Progenitor cell of endocrine pancreas (in vitro differentiated cells): ENCODE measurements at places on chromosomes 11 and 22. TPM values are rescaled to one million over a fixed set of nuclear protein-coding genes. Genes with fewer than 3 reads are reported as not detected.

GRCh38 chr11:15144347-15144746 is 29.6 kb downstream of the INSC start:
- no peaks in the 10 kb centered on the region for H3K36me3 ChIP-seq
- no peak overlapping the region for H3K4me3 ChIP-seq
- DNase-seq = no peak
- H3K27me3 ChIP-seq = peaks cover 9% of the 10 kb centered on the region
- H3K27ac ChIP-seq = no peak overlapping the region

GRCh38 chr11:65560555-65561418 is 2.6 kb upstream of the LTBP3 start:
- H3K27me3 ChIP-seq = peaks cover 27% of the 10 kb centered on the region
- no peaks in the 10 kb centered on the region for H3K36me3 ChIP-seq
- no peak overlapping the region for H3K4me3 ChIP-seq
- peaks cover 12% of the 10 kb centered on the region for H3K4me1 ChIP-seq
- H3K27ac ChIP-seq = no peak overlapping the region
- no peak for DNase-seq

Gene PGR
- not detected in 2 replicates for total RNA-seq

Gene MMP10
- 0.22 TPM in 1 of 2 replicates, not detected in the other for total RNA-seq

Gene AIFM3
- total RNA-seq = 1.8 and 2.3 TPM in 2 replicates

DNA sequence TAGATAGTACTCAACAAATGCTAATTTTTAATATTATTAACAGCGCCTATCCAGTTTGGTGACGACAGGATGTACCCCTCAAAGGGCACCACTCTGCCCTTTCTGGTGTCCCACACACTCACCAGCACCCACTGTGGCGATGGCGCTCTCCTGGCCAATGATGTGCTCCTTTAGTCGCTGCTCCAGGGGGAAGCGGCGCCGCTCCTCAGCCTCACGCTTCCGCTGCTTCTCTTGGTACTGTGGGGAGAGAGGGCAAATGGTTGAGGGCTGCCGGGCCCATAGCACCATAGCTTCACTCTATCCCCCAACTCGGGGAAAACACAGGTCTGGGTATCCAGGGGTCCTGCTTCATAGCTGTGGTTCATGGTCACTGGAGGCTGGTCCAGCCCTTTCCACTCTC is 73.0 kb upstream of the PHOX2A start:
- no peaks in the 10 kb centered on the region for H3K4me1 ChIP-seq
- H3K27ac ChIP-seq = no peak overlapping the region
- no peaks in the 10 kb centered on the region for H3K27me3 ChIP-seq

- H3K27me3 ChIP-seq = no peaks in the 10 kb centered on the region
- H3K4me1 ChIP-seq = peaks cover 24% of the 10 kb centered on the region
- peaks cover 10% of the 10 kb centered on the region for H3K36me3 ChIP-seq
- no peak for DNase-seq
- H3K27ac ChIP-seq = peak overlapping the region; percentile 98
Measured at GRCh38 chr11:85665733-85666132, 804 bp upstream of the CREBZF start.

Gene CASP5
- not detected in 2 replicates for total RNA-seq

Gene SCGB1D2
- total RNA-seq = not detected in 2 replicates

DNA sequence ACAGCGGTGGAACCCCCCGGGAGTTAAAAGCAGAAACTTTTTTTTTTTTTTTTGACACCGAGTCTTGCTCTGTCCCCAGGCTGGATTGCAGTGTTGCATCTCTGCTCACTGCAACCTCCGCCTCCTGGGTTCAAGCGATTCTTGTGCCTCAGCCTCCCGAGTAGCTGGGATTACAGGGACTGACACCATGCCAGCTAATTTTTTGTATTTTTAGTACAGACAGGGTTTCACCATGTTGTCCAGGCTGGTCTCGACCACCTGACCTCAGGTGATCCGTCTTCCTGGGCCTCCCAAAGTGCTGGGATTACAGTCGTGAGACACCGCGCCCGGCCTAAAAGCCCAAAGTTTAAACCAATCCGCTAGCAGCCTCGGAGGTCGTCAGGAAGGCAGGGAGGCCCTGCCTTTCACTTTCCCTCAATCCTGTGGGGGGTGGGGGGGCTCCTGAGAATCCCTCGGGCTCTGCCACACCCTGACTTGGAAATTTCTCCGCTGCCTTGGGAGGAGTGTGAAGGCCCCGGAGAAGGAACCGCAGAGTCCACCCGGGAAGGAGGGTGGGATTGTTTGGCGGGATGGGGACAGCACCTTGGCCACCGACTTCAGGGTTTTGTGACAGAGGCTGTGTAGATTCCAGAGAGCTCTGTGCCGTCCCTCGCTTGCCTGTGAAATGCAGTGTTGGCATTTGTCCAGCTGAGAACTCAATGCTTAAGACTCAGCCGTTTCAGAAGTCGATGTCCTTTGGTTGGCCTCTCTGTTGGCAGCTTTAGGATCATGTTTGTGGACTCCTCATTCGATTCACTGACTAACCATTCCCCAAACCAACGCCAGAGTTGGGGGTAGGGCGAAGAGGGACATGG is 1.0 kb downstream of the ARHGAP8 start:
- no peaks in the 10 kb centered on the region for H3K27me3 ChIP-seq
- DNase-seq = no peak
- no peaks in the 10 kb centered on the region for H3K36me3 ChIP-seq
- peaks cover 45% of the 10 kb centered on the region for H3K4me1 ChIP-seq

- no peaks in the 10 kb centered on the region for H3K36me3 ChIP-seq
- peaks cover 4% of the 10 kb centered on the region for H3K4me1 ChIP-seq
- H3K27ac ChIP-seq = no peak overlapping the region
- H3K27me3 ChIP-seq = peaks cover 18% of the 10 kb centered on the region
Measured at GRCh38 chr22:42418811-42419242, 13.4 kb downstream of the NFAM1 start.

- H3K4me3 ChIP-seq = no peak overlapping the region
- peaks cover 4% of the 10 kb centered on the region for H3K4me1 ChIP-seq
- peaks cover 61% of the 10 kb centered on the region for H3K27me3 ChIP-seq
- no peak overlapping the region for H3K27ac ChIP-seq
Measured at GRCh38 chr11:64686466-64687170, 36.4 kb downstream of the NRXN2 start.

Gene MYRF
- 117 and 128 TPM in 2 replicates for total RNA-seq

- H3K36me3 ChIP-seq = peaks cover 17% of the 10 kb centered on the region
- no peak overlapping the region for H3K27ac ChIP-seq
- H3K27me3 ChIP-seq = no peaks in the 10 kb centered on the region
- DNase-seq = no peak
Measured at GRCh38 chr11:44112091-44112821, 16.8 kb downstream of the EXT2 start.

- no peaks in the 10 kb centered on the region for H3K36me3 ChIP-seq
- no peak for DNase-seq
- H3K4me3 ChIP-seq = no peak overlapping the region
Measured at GRCh38 chr22:45455212-45455611, 41.7 kb downstream of the RIBC2 start.

DNA sequence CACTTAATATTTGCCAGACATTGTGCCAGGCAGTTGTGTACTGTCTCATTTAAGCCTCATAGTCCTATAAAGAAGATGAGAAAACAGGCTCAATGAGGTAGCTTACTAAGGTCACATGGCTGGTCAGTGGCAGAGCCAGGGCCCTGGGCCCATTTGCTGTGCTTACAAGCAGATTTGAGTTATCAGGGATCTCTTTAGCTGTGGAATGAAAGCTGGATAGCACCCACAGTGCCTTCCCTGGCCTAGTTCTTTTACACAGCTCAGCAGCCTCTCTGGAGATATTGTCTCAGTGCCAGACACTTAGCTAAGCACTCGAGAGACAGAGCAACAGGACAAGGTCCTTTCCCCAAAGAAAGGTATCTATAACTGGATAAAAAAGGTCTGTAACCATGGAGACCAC is 6.1 kb downstream of the TMEM86A start:
- peak overlapping the region; percentile 65 for H3K4me3 ChIP-seq
- peak overlapping the region; percentile 37 for H3K27ac ChIP-seq
- peaks cover 2% of the 10 kb centered on the region for H3K36me3 ChIP-seq
- H3K27me3 ChIP-seq = peaks cover 9% of the 10 kb centered on the region
- no peak for DNase-seq

DNA sequence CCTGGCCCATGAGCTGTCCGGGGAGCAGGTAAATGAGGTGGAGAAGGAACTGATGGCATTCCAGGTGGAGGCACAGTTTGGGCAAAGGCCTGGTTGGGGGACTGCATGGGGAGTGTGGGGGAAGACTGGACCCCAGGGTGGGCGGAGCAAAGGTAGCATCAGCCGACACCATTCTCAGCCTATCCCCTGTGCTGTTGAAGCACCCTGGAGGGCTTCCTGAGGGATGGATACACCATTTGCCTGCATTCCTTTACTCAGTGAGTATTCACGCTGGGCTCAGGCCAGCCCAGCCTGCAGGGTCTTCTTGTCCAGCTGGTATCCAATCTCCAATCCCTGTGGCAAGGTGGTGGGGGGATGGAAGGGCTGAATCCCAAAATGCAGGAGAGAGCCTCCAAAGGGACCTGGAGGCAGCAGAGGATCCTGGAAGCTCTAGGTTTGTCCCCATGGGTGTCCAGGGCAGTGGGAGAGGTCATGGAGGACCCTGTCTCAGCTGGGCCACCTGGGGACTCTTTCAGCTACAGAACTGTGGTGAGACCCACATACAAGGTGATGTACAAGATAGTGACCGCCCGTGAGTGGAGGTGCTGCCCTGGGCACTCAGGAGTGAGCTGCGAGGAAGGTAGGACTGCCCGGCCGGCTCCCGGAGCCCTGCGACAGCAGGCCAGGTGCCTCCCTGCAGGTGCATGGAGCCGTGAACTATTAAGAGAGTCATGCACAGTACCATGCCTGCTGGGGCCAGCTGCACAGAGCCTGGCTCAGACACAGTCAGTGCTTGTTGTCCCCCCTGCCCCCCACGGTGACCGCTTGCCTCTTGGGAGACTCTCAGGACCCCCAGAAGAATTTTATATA is 9.5 kb downstream of the EMID1 start:
- H3K36me3 ChIP-seq = no peaks in the 10 kb centered on the region
- H3K27me3 ChIP-seq = no peaks in the 10 kb centered on the region
- no peak for DNase-seq
- no peak overlapping the region for H3K4me3 ChIP-seq
- H3K27ac ChIP-seq = no peak overlapping the region

DNA sequence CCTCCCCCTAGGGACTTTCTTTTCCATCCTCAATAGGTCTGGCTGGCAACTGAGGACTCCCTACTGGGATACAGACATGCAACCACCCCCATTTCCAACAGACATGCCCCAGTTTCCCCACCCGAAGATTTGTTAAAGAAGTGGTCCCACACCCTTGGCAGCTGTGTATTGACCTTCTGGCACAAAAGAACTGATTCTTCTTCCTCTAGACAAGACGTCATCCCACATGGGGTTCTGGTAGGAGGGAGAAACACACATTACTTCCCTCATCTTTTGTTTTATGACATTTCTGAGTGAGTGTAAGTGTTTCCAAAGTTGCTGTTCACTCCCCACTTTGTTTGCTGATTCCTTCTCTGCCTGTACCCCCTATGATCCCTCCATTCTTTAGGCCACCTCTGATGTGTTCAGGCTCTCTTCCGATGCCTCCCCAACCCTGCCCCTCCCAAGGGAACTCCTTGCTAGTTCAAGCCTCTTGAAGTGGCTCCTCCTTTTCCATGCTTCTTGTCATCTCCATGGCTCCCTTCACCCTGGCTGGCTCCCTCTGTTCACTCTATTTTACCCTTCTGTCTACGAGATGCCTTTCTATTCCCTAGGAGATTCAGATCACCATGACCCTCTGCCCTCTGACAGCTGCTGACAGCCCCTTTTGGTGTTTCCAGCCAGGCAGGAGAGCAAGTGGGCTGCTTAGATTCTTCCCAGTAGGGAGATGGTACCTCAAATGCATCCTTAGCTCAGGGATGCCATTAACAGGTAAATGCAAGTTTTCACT is 4.3 kb downstream of the KIRREL3 start:
- H3K27ac ChIP-seq = no peak overlapping the region
- H3K4me3 ChIP-seq = no peak overlapping the region
- no peak for DNase-seq
- no peaks in the 10 kb centered on the region for H3K4me1 ChIP-seq

Gene CRYBB3
- 0.49 and 1.0 TPM in 2 replicates for total RNA-seq

GRCh38 chr11:28842716-28843115 is 734.5 kb downstream of the METTL15 start:
- no peaks in the 10 kb centered on the region for H3K36me3 ChIP-seq
- no peaks in the 10 kb centered on the region for H3K4me1 ChIP-seq
- no peak overlapping the region for H3K27ac ChIP-seq
- no peaks in the 10 kb centered on the region for H3K27me3 ChIP-seq
- no peak for DNase-seq

DNA sequence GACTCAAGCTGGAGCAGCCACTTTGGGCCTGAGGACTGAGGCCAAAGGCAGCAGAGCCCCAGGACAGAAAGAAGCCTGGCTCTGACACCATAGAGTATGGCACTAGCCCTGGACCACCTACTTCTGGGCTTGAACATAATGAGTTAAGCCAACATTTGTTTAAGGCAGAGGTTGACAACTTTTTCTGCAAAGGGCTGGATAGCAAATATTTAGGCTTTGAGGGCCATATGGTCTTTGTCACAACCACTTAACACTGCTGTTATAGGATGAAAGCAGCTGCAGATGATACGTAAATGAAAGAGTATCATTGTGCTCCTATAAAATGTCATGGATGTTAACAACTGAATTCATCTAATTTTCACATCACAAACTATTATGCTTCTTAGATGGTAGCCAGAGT is 16.6 kb downstream of the OSBP start:
- H3K36me3 ChIP-seq = peaks cover 29% of the 10 kb centered on the region
- H3K4me1 ChIP-seq = peaks cover 4% of the 10 kb centered on the region
- no peaks in the 10 kb centered on the region for H3K27me3 ChIP-seq
- no peak overlapping the region for H3K4me3 ChIP-seq

DNA sequence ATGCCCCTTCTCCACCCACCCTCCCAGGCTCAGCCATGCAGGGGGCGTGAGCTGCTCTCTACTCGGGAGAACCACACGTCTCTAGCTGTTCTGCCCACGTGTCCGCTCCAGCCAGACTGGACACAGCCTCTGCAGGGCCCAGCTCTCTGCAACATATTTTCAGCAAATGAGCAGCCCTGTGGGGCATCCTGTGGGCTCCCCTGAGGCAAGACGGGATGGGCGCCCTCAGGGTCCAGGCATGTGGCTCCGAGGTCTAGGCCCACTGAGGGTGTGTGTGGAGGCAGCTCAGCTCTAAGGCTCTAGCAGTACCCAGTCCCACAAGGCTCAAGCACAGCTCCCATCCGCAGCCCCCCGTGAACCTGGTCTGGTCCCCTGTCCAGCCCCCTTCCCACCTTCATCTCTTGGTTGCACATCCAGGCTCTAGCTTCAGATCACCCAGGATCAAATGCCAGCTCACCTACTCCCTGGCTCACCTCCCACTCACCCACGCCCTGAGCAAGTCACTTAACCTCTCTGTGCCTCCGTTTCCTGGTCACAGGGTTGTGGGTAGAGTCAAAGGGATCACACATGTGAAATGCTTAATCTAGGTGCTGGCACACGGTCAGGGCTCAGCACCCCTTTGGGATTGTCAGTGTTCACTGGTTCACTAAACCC is 57.8 kb upstream of the TCF20 start:
- no peaks in the 10 kb centered on the region for H3K36me3 ChIP-seq
- no peak overlapping the region for H3K27ac ChIP-seq
- DNase-seq = no peak
- H3K27me3 ChIP-seq = peaks cover 10% of the 10 kb centered on the region
- H3K4me3 ChIP-seq = no peak overlapping the region

DNA sequence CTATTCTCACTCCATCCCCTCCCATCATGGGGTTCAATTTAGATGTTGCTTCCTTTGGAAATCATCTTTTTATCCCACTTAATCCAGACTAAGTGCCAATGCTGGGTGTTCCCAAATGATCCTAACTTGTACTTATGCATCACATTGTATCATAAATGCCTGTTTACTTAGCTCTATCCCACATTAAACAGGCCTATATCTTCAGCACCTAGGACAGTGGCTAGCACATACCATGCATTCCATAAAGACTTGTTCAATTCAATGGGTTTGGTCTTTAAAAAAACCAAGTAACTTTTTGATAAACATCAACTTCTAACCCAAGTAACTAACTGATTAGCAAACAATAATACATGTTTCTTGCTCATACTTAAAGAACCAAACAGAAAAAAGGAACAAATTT is 40.6 kb downstream of the RSF1 start:
- DNase-seq = no peak
- H3K4me3 ChIP-seq = no peak overlapping the region
- no peak overlapping the region for H3K27ac ChIP-seq
